Activated CD4-positive, alpha-beta T cell treated with anti-CD3 and anti-CD28 coated beads for 36 hours (primary cell): ENCODE measurements at places on chromosomes 13 and 19. TPM values are rescaled to one million over a fixed set of nuclear protein-coding genes. Genes with fewer than 3 reads are reported as not detected.

ZNF493 gene
- total RNA-seq, result 11.9 TPM

TMEM59L gene
- 0.11 TPM for total RNA-seq

ZFP36 gene
- total RNA-seq, result 69.3 TPM

ZNF614 gene
- 9.4 TPM for total RNA-seq

GSX1 gene
- total RNA-seq, result not detected

ZNF112 gene
- total RNA-seq, result 0.12 TPM

DNA sequence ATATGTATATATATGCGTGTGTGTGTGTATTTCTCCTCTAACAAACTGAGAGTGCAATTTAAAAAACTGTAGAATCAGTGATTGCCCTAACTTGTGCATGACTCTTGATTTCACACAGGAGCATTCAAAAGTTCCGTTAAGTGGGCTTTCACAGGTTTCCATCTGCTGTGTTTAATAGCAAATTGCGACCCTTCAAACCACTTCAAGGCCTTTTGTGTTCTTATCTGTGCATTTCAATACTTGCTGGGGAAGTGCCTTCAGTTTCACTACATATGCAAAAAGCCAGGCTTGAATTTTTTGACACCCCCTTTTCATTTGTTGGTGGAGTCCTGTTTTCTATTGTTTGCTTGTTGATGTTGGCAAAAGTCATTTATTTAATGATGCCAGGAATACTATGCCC lies 158.0 kb downstream of the TM9SF2 start:
- no peak for DNase-seq

- peak; percentile 67 for DNase-seq
Observed at GRCh38 chr19:14433554-14434501, 722 bp downstream of the PKN1 start.

DNA sequence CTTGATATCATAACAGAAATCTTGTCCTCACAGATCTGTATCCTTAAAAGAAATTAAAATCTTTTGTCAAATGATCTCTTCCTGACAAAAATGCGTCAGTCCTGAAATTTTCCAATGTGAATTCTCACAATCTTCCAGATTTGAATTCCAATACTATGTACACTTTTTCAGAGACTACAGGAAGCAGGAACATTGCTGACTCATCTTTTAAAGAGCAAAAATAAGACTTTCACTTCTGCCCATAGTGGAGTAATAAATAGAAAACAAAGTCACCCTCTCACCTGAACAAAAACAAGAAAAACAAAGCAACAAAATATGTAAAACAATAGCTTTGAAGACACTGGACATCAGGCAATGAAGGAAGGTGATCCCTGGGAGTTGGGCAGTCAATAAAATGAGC lies 167.0 kb upstream of the IPO5 start:
- DNase-seq, result no peak

DNA sequence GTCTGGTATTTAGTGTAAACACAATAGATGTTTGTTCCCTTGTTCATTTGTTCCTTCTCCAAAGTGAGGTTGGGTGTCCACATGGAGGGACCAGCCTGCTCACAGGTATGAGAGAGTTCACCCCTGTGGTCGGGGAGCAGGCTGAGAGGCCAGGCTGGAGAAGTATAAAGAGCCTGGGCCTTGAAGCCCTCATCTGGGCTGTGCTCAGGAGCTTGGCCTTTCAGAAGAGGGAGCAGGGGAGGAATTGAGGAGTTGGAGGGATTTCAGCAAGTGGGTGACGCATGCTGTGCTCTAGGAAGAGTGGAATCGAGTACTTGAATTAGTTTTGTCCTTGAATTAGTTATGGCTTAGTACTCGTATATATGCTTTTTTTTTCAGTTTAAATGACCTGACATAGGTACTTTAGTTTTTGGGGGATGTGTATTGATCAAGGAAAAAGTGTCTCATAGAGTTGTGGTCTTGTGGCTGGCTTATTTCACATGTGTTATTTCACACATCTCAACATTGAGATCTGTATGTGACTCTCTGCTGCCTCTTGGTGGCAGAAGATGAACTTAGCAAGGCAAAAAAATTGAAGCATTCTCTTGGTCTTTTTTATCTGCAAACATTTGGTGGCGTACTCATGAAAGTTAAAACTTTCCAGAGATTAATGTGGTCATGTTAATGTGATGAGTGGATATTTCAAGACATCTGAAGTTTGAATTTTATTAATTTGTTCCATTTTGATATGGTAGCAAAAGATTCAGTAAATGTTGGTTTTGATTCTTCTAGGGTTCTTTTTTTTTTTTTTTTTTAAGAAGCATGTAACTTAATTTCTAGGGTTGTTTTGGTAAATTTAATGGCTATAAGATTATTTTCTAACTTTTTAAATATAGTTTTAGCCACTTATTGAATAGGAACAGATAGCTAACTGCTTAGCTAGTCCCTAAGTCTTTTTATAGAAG lies 54.3 kb downstream of the SLAIN1 start:
- DNase-seq, result peak; percentile 60

GRCh38 chr19:28596561-28597071 lies 616.3 kb downstream of the UQCRFS1 start:
- no peak for DNase-seq

- peak; percentile 74 for DNase-seq
Observed at GRCh38 chr19:16118489-16119033, 6.9 kb downstream of the RAB8A start.

- no peak for DNase-seq
Observed at GRCh38 chr13:112877976-112878955, 90.7 kb upstream of the MCF2L start.

DNA sequence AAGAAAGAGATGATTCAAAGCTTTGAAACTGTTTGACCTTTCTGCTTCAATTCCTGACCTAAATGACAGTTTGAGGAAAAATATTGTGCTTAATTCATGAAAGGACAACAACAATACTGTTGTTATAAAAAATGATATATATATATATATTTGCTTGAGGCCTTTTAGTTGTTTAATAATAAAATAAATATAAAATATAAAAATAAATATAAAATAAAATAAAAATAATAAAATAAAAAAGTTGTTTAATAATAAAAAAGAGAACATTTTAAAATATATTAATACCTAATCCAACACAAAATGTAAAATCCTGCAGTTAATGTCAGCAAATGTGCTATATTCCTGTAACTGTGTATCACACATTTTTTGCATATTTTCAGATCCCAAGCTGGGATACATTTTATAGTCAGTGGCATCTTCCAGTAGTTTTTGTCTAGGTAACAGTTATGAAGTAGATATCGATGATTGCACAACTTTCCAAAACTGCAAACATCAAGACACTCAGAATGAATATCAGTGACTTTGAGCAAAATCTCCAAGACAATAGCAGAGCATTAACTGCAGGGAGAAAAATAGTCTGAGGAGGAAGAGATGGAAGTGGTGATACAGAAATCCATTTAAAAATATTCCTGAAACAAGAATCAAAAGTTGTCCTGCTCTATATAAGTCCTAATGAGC lies 375.5 kb upstream of the KLHL1 start:
- no peak for DNase-seq

DNA sequence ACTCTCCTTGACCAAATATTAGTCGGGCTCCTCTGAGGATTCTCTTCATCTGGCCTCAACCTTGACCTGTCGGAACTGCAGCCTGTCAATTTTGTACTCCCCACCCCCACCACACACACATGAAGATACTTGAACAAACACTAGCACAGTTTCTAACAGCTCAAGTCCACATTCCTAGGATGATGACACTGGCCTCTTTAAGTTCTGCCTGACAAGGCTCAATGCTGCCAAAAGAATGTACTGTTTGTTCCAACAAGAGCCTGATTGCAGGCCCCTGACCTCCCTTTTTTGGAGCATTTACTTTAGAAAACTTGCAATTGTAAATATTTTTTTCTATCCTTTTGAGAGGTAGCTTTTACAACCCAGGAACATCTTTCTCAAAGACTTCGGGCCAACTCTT lies 169.2 kb upstream of the IRS2 start:
- DNase-seq, result no peak
